Suprapubic skin (tissue), 4 donors: ENCODE measurements at places on chromosomes 5 and 9.

DNA sequence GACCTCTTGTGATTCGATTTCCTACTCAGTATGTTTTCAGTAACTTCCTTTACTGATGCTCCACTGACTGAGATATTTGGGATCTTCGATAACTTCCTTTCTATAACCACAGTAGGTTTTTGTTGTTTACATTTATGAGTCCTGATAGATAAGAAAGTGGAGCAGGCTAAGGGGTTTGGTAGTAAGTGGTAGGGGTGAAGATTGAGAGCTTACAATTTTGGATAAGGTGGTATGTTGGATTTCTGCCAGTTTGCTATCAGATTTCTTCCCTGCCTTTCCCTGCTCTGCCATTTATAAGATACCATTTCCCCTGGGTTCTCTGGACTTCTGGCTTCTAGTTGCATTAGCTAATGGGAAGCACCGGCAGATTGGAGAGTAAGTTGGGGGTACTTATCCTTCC lies 7.9 kb upstream of the NDUFS4 start:
- no peak for DNase-seq

- DNase-seq = no peak
These were observed 53.6 kb downstream of the ARHGAP26 start for GRCh38 chr5:142823806-142824205.

- no peak for DNase-seq
These were observed 106.6 kb downstream of the ADAMTS16 start for GRCh38 chr5:5246736-5247135.

GRCh38 chr9:136733611-136734010 lies 9.1 kb downstream of the LCN10 start:
- DNase-seq = no peak
